ENCODE measurements at places on chromosomes 11 and 22.

DNA sequence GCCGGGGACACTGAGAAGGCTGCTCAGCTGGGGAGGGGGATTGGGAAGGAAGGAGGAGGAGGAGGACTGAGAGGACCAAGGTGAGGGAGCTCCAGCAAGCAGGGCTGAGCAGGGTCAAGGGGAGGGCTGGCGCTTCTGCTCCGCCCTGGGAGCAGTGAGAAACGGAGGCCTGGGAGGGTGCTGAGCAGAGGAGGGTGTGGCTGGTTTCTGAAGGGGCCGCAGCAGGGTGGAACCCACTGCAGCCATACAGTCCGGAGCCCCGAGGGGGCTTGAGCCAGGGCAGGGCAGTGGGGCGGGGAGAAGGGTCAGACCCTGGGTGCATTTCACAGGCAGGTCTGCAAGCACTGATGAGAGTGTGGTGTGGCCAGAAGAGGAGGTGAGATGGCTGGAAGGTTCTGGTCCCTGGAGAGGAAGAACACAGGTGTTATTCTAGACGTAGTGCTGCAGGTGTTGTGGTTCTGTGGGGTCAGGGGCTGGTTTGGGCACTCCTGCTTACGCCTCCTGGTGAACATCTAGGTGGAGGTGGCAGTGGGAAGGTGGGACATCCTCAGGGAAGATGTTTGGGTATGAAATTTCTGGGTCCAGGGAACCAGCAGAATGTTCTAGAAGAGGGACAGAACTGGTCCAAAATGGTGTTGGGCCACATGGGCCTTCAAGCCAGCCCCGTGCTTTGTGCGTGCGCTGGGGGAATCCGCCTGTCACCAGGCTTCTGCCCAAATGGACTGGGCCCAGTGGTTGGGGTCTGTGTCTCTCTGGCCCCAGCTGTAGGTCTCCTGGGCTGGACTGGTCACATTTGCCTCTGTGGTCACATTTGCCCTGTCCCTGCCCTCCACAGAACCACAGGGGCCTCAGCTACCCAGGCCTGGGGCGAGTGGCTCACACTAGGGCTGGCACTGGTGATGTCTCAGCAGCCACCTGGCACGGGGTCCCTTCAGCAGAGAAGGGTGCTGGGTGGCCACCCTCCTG lies 714.7 kb downstream of the BRD1 start:
- DNase-seq = no peak

DNA sequence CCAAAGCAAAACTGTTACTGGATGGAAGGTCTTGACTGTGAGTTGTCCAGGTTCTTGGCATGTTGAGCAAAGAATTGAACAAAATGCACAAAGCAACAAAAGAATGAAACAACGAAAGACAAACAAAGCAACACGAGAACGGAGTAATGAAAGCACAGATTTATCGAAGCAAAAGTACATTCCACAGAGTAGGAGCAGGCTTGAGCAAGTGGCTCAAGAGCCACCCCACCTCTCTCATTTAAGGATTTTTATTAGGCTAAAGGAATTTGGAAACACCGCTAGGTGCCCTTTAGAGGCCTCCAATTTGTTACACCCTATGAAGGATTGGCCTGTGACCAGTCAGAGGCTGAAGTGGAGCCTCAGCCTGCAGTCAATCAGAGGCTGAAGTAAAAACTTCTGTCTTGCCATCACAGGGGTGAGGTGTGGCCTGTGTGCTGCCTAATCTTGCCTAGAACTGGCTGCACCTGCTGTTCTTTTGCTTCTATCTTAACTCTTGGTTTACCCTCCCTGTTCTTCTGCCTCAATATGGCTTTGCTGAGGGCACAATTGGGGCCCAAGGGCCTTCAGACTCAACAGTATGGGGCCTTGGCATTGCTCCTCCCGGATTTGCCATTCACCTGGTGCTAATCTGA lies 59.4 kb upstream of the FTH1 start:
- no peak for DNase-seq

GRCh38 chr11:19774329-19774728 lies 61.7 kb downstream of the NAV2 start:
- DNase-seq = no peak

DNA sequence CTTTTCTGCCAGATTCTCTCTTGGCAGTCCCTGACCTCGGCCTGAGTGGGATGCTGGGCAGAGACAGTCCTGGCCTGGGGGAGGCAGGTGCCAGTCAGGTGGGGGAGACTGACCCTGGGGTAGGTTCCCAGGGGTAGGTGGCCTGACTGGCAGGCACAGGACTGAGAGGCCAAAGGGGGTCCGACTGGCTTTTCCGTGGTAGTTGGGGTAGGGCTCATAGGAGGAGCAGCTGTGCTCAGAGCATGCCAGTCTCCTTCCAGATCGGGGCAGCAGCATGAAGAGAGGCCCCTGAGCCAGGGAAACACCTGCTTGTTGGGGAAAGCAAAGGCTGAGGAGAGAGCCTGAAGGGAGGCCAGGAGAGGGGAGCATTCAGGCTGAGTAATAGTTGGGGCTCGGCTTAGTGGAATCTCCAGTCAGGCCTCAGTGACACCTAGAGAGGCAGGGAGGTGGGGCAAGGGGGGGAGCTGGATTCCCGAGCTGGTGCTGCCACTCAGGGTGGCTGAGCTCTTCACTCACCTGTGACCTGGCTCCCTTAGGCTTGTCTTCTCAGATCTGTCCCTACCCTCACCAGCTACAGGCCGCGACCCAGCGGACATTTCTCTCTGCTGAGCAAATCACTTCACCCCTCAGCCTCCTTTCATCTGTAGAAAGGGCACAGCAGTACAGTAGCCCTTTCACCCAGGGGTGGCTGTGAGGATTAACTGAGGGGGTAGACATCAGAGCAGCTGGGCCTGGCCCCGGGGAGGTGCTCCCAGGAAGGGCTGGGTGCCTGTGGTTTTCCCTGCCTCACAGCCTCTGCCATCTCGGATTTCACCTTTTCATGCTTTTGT lies 26.2 kb downstream of the MCM5 start:
- no peak for DNase-seq

- no peak for DNase-seq
These were observed at the start of gene LRRN4CL for GRCh38 chr11:62689421-62690183. TSS of gene LRRN4CL (minus strand) at chr11:62689530. CDS start at chr11:62688508, 1,022 bp downstream.

- DNase-seq = no peak
These were observed 4.4 kb downstream of the RPS19BP1 start for GRCh38 chr22:39528080-39528661.

DNA sequence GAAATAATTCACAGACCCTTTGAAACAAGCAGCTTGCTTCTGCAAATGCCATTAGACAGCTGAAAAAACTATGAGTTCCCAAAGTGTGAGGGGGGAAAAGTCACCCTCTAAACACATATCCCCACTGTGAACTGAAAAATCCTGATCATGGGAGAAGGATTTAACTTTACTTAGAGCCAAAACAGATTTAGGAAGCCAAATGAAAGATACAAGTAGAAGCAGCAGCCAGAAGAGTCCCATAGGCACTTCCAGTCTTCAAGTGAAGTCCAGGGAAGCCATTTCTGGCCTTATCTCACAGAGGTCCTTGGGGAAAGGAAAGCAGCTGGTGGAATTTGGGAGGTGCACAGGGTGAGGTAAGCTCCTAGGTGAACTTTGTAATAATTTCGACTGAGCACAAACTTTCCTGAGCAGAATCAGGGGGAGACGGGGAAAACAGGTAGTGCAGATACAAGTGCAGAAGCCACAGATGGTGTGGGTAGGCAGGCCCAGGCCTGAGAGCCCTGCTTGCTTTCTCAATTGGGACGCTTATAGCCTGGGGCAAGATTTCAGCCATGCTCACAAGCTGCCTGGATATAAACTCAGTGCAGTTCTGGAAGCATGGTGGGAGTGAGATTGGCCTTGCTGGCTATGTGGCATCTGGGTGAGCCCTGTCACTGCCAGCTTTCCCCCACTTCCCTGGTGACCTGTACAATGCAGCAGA lies 44.8 kb downstream of the GAS2 start:
- DNase-seq = no peak

DNA sequence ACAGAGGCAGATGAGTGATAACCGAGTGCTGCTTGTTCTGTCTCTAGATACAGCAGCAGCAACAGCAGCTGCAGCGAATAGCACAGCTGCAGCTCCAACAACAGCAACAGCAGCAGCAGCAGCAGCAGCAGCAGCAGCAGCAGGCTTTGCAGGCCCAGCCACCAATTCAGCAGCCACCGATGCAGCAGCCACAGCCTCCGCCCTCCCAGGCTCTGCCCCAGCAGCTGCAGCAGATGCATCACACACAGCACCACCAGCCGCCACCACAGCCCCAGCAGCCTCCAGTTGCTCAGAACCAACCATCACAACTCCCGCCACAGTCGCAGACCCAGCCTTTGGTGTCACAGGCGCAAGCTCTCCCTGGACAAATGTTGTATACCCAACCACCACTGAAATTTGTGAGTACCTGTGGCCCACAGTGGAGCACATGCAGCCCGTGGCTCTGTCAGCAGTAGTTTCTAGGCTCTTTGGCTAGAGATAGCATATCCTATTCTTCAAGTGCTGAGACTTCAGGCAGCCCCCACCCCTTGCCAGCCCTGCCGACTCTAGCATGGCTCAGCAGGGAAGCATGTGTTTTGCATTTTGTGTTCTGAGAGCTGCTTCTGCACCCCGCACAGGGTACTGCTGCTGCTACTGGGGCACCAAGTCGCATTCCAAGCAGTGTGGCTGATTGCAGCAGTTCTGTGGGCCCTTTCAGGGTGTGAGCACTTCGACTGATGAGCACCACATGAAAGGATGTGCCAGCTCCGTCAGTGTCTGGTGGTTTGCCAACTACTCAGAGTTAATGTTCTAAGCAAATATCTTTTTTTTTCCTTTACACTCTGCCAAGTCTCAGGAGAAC lies 59.2 kb downstream of the MED15 start:
- DNase-seq = no peak

DNA sequence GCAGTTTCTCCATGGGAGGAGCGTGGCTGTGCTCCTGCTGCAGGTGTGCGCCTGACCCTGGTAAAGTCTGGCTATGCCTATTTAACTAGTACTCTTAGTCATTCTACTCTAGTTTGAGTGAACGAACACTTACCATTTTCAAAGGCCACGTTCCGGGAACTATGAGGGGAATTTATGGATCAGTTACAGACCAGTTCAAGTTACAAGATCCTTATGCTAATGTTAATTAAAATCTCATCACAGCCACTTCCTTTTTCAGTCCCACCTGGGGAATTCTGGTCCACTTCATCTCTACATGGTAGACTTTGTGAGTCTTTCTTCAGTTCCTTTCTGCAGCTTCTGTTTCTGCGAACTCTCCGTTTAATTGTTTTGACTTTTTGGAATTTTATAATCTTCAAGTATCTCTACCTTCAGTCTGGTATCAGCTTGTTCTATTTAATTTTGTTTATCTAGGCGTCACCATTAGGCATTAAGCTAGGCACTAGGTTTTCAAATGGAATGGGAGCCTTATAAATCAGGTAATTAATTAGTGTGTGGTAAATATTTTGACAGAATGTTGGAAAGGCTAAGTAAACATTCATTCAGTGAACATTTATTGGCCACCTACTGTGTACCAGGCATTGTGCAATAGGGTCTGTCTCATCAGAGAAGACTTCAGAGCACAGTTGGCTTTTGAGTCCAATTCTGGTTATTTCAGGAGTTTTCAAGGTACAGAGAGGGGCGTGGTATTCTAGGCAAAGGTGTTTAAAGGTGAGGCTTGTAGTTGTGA lies 78.9 kb downstream of the GRK3 start:
- DNase-seq = no peak

DNA sequence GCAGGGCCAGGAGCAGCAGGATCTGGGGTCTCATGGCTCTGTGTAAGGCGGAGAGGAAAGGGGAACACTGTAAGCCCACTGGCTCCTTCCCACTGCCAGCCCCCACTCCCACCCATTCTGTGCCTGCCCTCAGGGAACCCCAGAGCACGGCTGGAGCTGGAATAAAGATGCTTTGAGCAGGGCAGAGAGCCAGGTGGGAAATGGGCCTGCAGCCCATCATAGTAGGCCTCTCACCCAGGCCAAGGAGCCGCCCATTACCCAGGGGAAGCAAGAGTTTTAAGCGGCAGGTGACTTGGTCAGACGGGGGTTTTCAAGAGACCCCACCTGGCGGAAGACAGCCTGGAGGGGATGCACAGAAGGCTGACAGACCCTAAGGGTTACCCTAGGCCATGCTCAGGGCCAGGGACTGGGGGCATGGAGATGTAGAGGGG lies 4.6 kb downstream of the LRRC32 start:
- no peak for DNase-seq

DNA sequence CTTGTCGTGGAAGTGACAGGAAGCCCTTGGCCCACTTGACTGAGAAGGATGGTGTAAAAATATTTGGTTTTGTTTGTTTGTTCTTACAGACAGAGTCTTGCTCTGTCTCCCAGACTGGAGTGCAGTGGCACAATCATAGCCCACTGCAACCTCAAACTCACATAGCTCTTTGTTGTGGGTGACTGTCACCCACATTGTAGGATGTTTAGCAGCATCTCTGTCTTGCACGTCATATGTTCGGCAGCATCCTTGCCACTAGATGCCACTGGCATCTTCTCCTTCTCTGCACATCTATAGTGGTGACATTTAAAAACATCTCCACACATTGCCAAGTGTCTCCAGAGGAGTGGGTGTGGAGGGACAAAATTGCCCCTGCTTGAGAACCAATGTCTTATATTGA lies 56.8 kb downstream of the PRR5L start:
- DNase-seq = no peak
